BJ (cell line): ENCODE measurements at places on chromosomes 6 and 20. TPM values are rescaled to one million over a fixed set of nuclear protein-coding genes. Genes with fewer than 3 reads are reported as not detected.

The ZKSCAN3 gene
- 2.1 and 2.9 TPM in 2 replicates for polyA plus RNA-seq

The BPIFB2 gene
- polyA plus RNA-seq: not detected in 2 replicates

The CLDN20 gene
- not detected in 2 replicates for polyA plus RNA-seq

The OOEP gene
- polyA plus RNA-seq: not detected in 2 replicates

The ARHGAP40 gene
- polyA plus RNA-seq: 0.06 TPM in 1 of 2 replicates, not detected in the other

The DEFB132 gene
- not detected in 2 replicates for polyA plus RNA-seq

The C6orf62 gene
- polyA plus RNA-seq: 38.9 and 83.8 TPM in 2 replicates

The MRPL18 gene
- 83.6 and 109 TPM in 2 replicates for polyA plus RNA-seq

The TGM3 gene
- not detected in 2 replicates for polyA plus RNA-seq

The FAM110A gene
- 2.9 and 4.2 TPM in 2 replicates for polyA plus RNA-seq

The FAM217B gene
- 5.5 and 9.2 TPM in 2 replicates for polyA plus RNA-seq

The IL17A gene
- not detected in 2 replicates for polyA plus RNA-seq

The AVP gene
- polyA plus RNA-seq: not detected in 2 replicates

The OVOL2 gene
- polyA plus RNA-seq: not detected in 2 replicates

The PRRT1 gene
- polyA plus RNA-seq: 0.77 and 0.78 TPM in 2 replicates

The LRRC73 gene
- 0.15 and 0.33 TPM in 2 replicates for polyA plus RNA-seq

The PPP1R3D gene
- 2.2 and 2.9 TPM in 2 replicates for polyA plus RNA-seq

The DBNDD2 gene
- polyA plus RNA-seq: 69.4 and 77.0 TPM in 2 replicates

The PCMTD2 gene
- polyA plus RNA-seq: 34.4 and 36.1 TPM in 2 replicates

The TBXT gene
- polyA plus RNA-seq: not detected in 2 replicates

The MUC22 gene
- polyA plus RNA-seq: not detected in 2 replicates

The C20orf144 gene
- 0.13 and 0.22 TPM in 2 replicates for polyA plus RNA-seq

The TRAPPC3L gene
- polyA plus RNA-seq: 0.04 and 0.17 TPM in 2 replicates

The ZNF322 gene
- polyA plus RNA-seq: 13.5 and 13.9 TPM in 2 replicates

The OTOR gene
- polyA plus RNA-seq: not detected in 2 replicates

The RCAN2 gene
- polyA plus RNA-seq: 5.9 and 7.4 TPM in 2 replicates

The EXOC2 gene
- polyA plus RNA-seq: 16.0 and 23.5 TPM in 2 replicates

The ZNF165 gene
- polyA plus RNA-seq: 0.10 and 0.38 TPM in 2 replicates

The FAM209B gene
- 0.33 TPM in 1 of 2 replicates, not detected in the other for polyA plus RNA-seq

The NKX2-4 gene
- polyA plus RNA-seq: not detected in 2 replicates

The TPD52L1 gene
- polyA plus RNA-seq: 155 and 163 TPM in 2 replicates

The SIRPB1 gene
- polyA plus RNA-seq: 1.1 and 1.9 TPM in 2 replicates

The CYP24A1 gene
- polyA plus RNA-seq: 0.07 and 0.10 TPM in 2 replicates

The SLCO4A1 gene
- 0.15 and 0.25 TPM in 2 replicates for polyA plus RNA-seq

The HMGCLL1 gene
- not detected in 2 replicates for polyA plus RNA-seq

The CDKN1A gene
- polyA plus RNA-seq: 698 and 820 TPM in 2 replicates

The GJA10 gene
- polyA plus RNA-seq: not detected in 2 replicates

The CNR1 gene
- polyA plus RNA-seq: not detected in 2 replicates

The VIP gene
- 0.06 TPM in 1 of 2 replicates, not detected in the other for polyA plus RNA-seq

The RNF5 gene
- 40.2 and 44.4 TPM in 2 replicates for polyA plus RNA-seq

The RPS21 gene
- polyA plus RNA-seq: 3,553 and 3,818 TPM in 2 replicates

The RIN2 gene
- polyA plus RNA-seq: 25.2 and 29.4 TPM in 2 replicates

The ZNF318 gene
- polyA plus RNA-seq: 10.3 and 11.5 TPM in 2 replicates

The MARCKS gene
- polyA plus RNA-seq: 47.0 and 118 TPM in 2 replicates

The SNPH gene
- polyA plus RNA-seq: 1.3 and 1.8 TPM in 2 replicates

The PAX1 gene
- not detected in 2 replicates for polyA plus RNA-seq

The SYNDIG1 gene
- polyA plus RNA-seq: 1.0 and 1.7 TPM in 2 replicates

The CDH4 gene
- 0.81 and 1.5 TPM in 2 replicates for polyA plus RNA-seq

The TMEM200A gene
- polyA plus RNA-seq: 6.0 and 9.2 TPM in 2 replicates

The ZSCAN9 gene
- 9.9 and 11.7 TPM in 2 replicates for polyA plus RNA-seq

The HDGFL1 gene
- polyA plus RNA-seq: not detected in 2 replicates

The SPATA25 gene
- 0.59 and 0.66 TPM in 2 replicates for polyA plus RNA-seq

The SAMD5 gene
- polyA plus RNA-seq: 3.3 and 6.0 TPM in 2 replicates

The CCDC170 gene
- 0.11 and 0.12 TPM in 2 replicates for polyA plus RNA-seq

The ATAT1 gene
- 5.5 and 6.8 TPM in 2 replicates for polyA plus RNA-seq

The PDE10A gene
- 0.36 and 0.40 TPM in 2 replicates for polyA plus RNA-seq

The BHLHE23 gene
- polyA plus RNA-seq: not detected in 2 replicates

The FRMD1 gene
- polyA plus RNA-seq: not detected in 2 replicates
